Activated T-cell treated with anti-CD3 and anti-CD28 coated beads for 1 hour (primary cell): ENCODE measurements at places on chromosomes 3 and 15.

GRCh38 chr15:95068701-95069521, 837.5 kb downstream of the MCTP2 start:
- DNase-seq: no peak

DNA sequence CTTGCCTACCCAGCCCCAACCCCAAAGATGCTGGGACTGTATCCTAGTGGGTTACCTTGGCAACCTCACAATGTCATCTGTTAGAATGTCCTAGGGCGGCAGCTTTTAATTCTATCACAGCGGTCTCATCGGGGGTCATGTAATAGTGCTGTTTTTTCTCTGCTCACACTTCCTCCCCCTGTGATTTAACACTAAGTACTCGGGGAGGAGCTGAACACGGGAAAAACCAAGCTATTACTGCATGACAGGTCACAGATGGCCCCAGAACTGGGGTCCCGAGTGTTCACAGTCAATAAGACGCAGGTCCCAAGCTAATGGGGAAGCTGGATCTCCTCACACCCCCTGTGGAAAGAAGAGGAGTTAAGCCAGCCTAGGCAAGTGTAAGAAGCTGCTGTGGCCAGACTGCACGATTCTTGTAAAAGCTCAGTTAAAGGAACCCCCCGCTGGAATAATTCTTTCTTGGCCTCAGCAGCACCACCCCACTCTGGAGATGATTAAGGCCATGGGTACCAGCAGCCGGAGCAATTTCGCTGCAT, 2.5 kb upstream of the RFTN1 start:
- no peak for DNase-seq

DNA sequence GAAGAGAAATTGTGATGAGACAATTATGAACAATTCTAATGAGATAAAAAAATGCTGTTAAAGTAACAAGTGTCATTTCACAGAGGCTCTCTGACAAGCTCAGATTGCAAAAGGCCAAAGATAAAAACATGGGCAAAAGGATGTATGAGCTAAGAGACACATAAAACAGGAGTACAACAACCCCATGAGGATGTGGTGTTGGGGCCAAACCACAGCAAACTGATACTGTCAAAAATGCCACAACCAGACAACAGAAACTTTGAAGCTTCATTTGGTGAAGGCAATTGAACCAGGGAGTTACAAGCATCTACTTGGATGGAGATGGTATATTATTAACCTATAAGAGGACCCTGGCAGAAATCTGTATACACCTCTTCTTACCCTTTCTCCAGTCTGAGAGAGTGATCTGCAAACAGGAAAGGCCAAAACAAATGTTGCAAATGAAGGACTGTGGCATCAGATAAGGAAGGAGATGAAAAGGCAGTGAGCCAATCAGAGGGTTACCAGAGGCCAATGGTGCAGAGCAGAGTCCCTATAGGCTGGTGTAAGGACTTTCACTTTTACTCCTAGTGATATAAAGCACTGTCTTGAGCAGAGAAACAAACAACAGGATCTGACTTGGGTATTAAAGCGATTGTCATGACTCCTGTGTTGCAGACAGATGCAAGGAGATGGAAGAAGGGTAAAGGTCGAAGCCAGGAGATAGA, 659.0 kb downstream of the NTRK3 start:
- DNase-seq: no peak

GRCh38 chr15:66673410-66674322, 28.4 kb upstream of the SMAD6 start:
- peak; percentile 31 for DNase-seq

- no peak for DNase-seq
Measured at GRCh38 chr3:43638594-43639447, 17.0 kb upstream of the ANO10 start.

DNA sequence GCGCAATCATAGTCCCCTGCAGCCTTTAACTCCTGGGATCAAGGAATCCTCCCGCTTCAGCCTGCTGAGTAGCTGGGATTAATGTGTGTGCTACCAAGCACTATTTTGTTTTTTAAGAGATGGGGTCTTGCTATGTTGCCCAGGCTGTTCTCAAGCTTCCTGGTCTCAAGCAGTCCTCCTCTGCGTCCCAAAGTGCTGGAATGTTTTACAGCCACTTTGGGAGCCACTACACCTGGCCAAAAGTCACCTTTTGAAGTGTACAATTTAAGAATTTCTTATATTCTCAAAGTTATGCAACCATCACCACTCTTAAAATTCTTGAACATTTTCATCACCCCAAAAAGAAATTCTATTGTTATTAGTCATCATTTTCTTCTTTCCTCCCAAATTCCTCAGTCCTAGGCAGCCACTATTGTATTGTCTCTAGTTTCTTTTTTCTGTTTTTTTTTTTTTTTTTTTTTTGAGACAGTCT, 17.8 kb downstream of the CDV3 start:
- no peak for DNase-seq

GRCh38 chr3:153111016-153111415, 51.0 kb upstream of the RAP2B start:
- no peak for DNase-seq

DNA sequence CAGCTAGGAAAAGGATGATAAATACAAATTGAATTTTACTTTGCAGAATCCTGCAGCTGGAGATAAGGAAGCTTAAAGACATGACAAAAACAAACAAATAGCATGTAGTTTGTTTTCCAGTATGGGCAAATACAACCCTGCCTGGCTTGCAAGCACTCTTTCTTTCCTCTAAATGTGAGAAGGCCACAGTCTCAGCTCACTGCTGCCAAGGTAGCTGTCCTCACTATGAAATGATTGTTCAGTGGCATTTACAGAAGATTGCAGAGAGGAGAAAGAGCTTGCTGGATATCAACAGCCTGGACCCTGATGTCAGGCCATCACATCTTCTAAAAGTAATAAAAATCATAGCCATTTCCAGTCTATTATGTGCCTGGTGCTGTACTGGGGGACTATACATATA, 262.0 kb downstream of the CLSTN2 start:
- DNase-seq: no peak

DNA sequence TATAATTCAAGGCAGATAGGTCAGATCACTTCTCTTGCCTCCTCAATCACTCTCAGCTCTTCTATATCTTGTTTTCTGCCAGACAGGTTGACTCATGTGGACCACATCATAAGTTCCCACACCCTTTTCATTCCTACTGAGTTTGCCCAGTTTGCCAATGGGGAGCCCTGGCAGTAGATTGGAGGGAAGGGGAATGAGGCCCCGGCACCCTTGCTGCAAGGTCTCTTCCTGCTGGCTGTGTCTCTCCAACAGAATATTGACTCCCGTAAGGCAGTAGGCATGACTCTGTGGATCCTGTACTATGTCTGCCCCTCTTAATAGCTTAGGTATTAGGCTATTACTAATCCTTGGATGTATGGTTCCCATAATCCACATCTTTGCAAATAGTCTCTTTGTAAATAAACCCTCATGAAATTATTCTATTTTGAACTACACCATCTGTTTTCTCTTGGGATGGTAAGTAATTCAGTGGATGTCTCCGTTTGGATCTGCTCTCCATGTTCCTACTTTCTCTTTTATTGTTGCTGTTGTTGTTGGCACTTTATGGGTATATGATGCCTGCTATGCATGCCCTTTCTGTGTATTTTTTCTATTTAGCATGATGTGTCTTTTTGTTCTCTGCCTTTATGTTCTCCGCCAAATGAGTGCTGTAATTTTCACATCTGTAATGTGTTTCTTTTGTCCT, 65.5 kb upstream of the DCBLD2 start:
- no peak for DNase-seq

GRCh38 chr3:12948891-12949711, 107.7 kb upstream of the RPL32 start:
- DNase-seq: no peak

DNA sequence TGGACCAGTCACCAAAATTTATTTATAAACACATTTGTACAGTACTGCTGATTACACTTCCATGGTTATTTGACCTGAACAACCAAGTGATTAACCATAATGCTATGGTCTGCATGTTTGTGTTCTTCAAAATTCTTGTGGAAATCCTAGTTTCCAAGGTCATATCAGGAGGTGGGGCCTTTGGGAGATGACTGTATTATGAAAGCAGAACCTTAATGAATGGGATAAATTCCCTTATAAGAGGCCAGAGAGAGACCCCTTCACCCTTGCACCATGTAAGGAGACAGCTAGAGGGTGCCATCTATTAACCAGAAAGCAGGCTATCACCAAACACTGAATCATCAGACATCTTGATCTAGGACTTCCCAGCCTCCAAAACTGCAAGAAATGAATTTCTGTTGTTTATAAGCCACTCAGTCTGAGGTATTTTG, 1.9 kb downstream of the SCAPER start:
- DNase-seq: no peak

DNA sequence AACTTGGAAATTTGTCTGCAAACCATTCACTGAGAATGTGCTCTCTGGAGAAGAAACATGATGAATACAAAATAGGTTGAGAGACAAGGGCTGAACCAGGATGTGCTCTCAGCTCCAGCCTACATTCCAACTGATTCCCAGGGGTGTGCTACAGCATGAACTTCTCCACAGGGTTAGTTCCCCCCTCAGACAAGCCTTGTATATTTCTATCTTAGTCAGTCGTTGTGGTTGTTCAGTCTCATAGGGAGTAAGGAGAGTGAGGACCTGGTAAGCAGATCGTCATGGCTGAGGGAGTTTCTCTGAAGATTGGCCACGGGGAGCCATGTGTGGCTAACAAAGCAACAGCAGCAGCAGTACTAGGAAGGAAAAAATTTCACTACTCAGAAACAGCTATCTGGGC, 919.7 kb upstream of the CADM2 start:
- DNase-seq: no peak

DNA sequence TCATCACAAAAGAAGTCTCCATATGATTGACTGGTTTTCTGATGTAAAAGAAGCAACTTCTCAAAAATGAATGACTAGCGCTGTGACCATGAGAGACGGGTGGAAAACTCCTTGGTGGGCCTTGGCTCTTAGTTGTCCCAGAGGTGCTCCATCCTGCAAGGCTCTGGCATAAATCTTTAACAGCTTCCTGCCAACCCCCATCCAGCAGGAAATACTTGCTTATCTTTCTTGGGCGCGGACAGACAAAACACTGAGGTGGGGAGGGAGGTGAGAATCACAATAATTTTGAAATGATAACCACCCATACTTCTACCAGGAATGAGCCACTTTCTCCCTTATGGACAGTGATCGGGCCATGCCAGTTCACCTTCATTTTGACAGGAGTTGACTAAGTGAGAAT, 128.6 kb downstream of the STT3B start:
- no peak for DNase-seq

- no peak for DNase-seq
Measured at GRCh38 chr3:74539876-74540275, 74.6 kb downstream of the CNTN3 start.

GRCh38 chr3:142595581-142595950, 627 bp upstream of the PLS1 start:
- DNase-seq: no peak

DNA sequence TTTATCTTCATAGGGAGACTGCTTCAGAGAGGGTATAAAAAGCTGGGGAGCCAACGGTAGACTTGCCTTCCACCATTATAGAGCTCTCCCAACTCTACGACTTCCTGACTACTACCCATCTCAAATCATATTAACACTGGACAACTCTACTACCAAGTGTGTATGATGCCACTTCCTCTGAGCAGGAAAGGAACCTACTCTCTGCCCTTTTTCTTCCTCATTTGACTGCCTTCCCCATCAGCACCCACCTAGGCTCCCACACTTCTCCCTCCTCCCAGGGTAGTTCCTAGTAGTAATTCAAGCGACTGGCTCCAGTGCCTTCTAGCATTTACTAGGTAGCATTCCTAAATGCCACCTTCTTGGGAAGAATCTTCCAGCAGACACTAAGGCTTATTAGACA, 24.5 kb upstream of the TBL1XR1 start:
- DNase-seq: no peak

DNA sequence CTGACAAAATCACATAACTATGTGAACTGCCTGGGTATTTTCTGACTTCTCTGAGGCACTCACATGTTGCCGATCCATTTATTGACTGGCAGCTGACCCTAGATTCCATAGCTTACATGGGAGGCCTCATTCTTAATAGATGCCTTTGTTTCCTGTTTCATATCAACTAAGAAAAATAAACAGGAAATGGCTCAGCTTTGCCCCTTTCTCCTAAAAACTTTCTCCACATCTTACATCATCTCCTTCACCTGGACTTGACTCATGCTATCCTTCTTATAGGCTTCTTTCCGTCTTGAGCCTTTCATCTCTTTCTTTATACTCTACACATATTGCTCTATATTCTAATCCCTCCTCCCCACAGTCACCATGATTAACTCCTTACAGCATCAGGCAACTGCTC, 38.0 kb downstream of the TXNRD3 start:
- no peak for DNase-seq

DNA sequence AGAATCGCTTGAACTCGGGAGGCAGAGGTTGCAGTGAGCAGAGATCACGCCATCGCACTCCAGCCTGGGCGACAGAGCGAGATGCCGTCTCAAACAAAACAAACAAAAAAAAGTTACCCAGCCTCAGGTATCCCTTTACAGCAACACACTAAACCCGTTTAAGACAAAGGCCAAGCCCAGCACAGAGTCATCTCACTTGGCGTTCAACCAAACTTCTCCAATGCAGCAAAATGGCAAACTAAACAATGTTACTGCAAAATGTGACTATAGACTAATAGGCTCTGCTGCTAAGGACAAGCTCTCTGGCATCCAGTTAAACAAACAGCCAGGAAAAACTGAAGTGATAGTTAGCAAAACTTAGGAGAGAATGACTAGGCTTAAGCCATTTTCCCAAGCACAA, 6.4 kb upstream of the FAM219B start:
- DNase-seq: no peak

GRCh38 chr3:194504861-194505260, 18.1 kb upstream of the ATP13A3 start:
- DNase-seq: no peak

GRCh38 chr3:40456940-40457823, at the start of gene RPL14:
TSS of gene RPL14 (plus strand) at chr3:40457339. CDS start at chr3:40457472, 133 bp downstream.
- peak; percentile 92 for DNase-seq

DNA sequence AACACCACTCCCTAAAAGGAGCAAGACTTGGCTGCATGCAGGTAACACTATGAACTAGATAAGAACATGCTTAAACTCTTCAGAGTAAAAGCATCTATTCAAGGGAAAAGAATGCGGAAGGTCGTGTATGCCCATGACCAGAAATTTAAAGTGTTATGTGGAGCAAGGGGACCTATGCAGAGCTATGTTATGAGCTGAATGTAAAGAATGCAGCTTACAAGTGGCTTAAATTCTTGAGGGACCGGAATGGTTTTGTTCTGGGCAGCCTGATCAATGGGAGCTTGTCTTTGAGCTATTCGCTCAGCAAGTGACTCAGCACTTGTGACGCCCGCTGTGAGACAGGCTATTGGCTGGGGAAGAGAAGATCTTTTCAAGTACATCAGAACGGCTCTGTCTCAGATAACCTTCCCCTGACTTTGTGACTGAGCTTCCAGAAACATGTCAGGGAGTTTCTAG, 367.5 kb upstream of the THBS1 start:
- DNase-seq: no peak

GRCh38 chr3:104906001-104906639, 460.6 kb upstream of the ALCAM start:
- DNase-seq: no peak

DNA sequence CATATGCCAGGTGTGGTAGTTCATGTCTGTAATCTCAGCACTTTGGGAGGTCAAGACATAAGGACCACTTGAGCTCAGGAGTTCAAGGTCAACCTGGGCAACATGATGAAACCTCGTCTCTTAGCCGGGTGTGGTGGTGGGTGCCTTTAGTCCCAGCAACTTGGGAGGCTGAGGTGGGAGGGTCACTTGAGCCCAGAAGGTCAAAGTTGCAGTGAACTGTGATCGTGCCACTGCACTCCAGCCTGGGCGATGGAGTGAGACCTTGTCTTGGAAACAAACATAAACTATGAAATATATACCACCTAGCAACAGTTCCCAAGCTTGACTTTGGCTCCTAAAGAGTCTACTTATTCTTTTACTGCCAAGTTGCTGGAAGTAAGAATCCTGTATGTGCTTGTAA, 30.9 kb downstream of the UBE3A start:
- no peak for DNase-seq
